ENCODE measurements at places on chromosomes 12 and 14.
A peak's percentile ranks its signal among the peaks of the same experiment; 100 is the strongest.

DNA sequence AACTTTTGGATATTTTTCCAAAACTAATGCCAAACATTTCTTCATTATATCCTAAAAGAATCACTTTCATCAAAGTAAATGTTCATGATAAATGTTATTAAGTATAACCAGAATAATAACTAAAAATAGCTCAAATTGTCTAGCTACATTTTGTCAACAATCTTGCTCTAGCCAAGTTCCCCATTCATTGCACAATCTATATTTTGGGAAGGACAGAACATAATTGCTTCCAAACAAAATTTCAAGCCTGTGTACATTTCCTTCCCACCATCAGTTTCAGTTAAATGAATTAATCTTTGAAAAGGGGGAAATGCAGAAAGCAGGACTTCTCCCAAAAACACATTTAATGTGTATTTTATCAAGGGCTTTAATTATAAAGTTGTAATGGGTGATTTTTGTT, 98.0 kb upstream of the PLEKHG7 start:
- DNase-seq: no peak

DNA sequence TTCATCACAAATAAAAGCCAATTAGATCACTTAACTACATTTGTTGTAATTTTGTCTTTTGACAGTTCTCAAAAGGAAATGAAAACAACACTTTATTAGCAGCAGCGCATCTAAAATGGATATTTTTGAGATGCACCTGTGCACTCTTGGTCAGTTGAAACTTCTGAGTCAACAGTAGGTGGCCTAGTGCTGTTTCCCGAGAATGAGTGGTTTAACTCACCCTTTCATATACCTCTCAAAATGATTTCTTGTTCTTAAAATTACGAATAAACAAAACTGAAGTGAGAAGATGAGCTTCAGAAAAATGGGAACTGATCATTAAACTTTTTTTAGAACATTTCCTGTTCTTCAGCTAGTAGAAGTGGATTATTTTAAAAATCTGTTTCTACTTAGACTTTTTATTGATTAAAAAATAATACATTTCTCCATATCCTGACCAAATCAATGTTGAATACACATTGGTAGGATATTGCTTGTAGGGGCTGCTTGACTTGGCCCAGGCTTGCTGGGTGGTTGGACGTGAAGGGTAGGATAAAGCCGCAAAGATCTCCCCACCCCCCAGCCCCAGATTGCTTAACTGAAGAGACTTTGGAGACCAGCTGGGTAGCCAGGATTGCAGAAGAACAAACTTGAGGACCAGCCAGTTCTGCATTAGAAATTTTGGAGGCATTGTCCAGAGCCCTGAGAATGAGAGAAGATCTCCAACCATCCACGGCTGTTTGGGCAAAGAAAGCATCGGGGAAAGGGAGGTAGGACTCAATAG, 22.3 kb upstream of the STK38L start:
- DNase-seq: no peak

- DNase-seq: no peak
These were observed 277.7 kb downstream of the GXYLT1 start for GRCh38 chr12:41866878-41867430.

DNA sequence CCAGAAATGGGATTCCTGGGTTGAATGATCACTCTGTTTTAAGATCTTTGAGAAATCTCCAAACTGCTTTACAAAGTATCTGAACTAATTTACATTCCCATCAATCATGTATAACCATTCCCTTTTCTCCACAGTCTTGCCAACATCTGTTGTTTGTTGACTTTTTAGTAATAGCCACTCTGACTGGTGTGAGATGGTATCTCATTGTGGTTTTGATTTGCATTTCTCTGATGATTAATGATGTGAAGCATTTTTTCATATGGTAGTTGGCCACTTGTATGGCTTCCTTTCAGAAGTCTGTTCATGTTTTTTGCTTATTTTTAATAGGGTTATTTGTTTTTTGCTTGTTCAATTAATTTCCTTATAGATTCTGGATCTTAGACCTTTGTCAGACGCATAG, 211.8 kb upstream of the AVPR1A start:
- no peak for DNase-seq

DNA sequence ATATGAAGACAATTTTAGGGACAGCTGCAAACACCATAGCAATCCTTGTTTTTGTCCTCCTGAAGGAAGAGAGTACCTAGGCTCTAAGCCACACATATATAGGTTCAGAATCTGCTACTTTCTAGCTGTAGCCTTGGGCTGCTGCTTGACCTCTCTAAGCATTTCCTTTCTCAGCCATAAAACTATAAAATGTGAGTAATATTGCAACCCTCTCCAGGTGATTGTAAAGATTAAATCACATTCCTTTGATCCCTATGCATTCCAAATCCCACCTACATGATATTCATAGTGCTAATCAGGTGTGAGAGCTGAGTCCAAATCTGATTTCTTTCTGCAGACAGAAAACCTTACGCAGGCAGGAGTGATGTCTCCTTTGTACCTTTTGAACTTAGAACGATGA, 913.5 kb downstream of the VRK1 start:
- no peak for DNase-seq

- no peak for DNase-seq
These were observed 47.1 kb downstream of the GIT2 start for GRCh38 chr12:109949089-109949488.

- DNase-seq: no peak
These were observed 11.6 kb upstream of the ACSM4 start for GRCh38 chr12:7292300-7292699.

DNA sequence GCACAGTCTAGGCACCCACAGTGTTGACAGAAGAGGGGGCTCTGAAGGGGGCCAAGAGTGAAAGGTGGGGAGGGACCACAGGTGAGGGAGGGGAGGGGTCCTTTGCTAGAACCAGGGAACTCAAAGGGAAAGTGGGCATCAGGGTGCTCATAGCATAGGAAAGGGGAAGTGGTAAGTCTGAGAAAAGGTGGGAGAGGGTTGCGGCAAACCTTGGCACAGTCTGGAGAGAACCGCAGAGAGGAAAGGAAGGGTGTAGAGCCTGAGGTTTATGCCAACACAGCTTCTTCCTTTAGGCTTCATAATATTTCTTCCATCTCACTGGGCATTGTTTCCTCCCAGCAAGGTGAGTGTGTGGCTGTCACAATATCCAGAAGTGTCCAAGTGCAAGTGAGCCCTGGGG, 11.5 kb upstream of the PLEK2 start:
- DNase-seq: no peak

DNA sequence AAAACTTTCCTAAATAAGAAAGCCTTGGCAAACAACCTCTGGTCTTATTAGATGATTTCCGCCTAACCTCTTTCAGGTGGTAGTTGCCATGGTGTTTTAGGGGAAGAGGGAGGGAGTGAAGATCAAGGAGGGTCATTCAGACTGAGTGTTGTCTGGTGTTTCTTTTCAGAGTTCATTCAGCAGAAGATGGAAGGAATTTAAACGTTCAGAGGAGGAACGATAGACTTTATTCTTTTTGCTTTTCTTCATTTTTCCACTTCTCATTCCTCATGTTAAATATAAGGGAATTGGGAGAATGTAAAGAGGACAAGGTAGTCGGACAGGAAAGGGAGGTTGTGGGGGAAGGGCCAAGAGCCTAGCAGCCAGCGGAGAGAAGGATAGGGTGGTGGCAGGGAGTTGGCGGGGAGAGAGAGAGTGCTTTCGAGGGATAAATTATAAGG, 17.4 kb upstream of the SALL2 start:
- DNase-seq: no peak

DNA sequence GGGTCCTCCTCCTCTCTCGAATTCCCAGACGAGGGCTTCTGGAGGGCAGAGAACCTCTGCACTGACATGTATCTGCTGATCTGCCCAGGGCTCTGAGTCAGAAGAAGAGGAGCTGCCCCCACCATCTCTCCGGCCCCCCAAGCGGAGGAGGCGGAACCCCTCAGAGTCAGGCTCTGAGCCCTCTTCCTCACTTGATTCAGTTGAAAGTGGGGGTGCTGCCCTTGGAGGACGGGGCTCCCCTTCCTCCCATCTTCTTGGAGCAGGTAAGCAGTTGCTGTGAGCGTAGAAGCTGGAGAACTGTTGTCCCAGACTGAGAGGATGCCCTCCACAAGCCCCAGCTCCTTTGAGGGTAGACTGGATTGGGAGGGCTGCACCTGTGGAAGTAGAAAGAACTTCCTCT, 19.8 kb downstream of the PRPF40B start:
- no peak for DNase-seq

- DNase-seq: no peak
These were observed 6.6 kb downstream of the TCL1A start for GRCh38 chr14:95707327-95707726.

GRCh38 chr12:86216591-86216990, 39.6 kb downstream of the MGAT4C start:
- no peak for DNase-seq

GRCh38 chr12:51922762-51923505, 15.6 kb downstream of the ACVRL1 start:
- DNase-seq: peak; percentile 75

GRCh38 chr12:33192226-33192625, 247.4 kb downstream of the SYT10 start:
- no peak for DNase-seq

GRCh38 chr12:89521364-89522223, 3.0 kb downstream of the GALNT4 start:
- no peak for DNase-seq

GRCh38 chr12:5201554-5202218, 158.0 kb downstream of the KCNA5 start:
- DNase-seq: no peak

GRCh38 chr12:53474819-53475218, 22.9 kb downstream of the PCBP2 start:
- DNase-seq: no peak

DNA sequence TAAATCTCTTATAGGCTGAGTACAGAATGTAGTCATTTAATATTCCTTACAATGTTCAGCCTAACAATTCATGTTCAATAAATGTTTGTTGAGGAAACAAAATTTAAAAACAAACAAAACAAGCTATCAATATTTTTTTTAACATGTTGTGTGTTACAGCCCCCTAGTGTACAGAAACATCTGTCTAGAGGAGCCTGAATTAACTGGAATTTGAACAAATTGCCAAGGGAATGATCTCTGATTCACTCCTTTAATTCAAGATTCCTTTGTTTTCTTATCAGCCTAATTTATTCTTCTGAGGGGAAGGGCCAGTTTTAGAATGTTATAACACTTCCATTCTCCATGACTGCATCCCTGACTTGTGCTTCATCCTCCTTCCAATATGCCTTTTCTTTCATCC, 127.2 kb downstream of the CMAS start:
- no peak for DNase-seq

DNA sequence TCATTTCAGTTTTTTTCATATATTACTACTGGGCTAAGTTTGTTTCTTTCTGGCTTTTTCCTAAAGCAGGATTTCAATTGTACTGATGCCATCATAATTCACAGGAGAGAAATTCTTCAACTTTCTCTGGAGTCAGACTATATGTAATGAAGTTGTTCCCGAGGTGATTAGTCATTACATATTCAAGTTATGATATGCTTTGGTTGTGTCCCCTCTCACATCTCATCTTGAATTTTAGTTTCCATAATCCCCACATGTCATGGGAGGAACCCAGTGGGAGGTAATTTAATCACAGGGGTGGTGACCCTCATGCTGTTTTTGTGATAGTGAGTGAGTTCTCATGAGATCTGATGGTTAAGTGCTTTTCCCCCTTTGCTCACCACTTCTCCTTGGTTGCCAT, 227.5 kb upstream of the LRIG3 start:
- no peak for DNase-seq

DNA sequence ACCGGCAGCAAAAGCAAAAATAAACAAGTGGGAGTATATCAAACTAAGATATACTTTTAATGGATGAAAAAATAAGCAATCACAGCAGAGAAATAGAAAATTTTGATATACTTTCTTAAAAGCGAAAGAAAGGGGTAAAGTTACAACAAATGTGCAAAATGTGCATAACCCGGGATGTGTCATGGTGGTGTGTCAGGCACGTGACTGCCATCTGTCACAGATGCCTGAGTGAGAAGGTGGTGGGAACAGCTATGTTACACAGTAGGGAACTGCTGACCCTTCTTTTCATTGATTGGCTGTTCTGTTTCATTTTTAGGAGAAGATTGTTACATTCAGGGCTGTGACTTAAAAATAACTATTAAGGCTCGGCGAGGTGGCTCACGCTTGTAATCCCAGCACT, 168.1 kb upstream of the PELI2 start:
- no peak for DNase-seq

DNA sequence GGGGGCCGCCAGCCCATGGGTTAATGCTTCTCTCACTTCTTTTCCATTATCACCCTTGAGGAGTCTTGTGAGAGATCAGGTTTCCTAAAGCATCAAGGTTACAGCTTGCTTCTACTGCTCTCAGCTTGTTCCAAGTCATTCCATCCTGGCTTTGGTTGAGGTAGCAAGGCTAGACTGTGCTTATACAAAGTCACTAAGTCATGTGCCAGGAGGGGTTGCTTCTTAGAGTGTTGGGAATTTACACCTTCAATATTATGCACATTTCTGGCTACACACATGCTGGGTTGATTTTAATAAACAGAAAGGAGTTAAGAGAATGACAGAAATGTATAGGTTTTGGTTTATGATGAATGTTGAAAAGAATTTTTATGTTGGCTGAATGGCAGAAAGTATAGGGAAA, 21.8 kb downstream of the IFT43 start:
- DNase-seq: no peak

DNA sequence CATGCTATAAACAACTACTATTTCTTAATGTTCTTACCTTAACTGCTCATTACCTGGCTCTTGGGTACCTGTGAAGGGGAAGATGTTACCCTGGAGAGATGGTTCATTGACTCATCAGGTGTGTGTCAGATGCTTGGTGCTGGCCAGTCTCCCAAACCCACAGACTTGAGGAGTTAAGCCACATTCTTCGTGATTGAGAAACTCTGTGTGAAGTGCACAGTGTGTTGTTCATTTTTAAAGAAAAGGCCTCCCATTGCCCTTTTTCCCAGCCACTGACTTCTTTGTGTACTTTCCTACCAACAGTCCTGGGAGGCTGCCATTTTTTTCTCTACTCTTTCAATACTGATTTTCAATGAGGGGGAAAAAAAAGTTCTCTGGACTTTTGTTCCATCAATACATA, 3.2 kb downstream of the MGST1 start:
- DNase-seq: peak; percentile 76

GRCh38 chr14:92103363-92103989, 2.9 kb downstream of the ATXN3 start:
- no peak for DNase-seq

DNA sequence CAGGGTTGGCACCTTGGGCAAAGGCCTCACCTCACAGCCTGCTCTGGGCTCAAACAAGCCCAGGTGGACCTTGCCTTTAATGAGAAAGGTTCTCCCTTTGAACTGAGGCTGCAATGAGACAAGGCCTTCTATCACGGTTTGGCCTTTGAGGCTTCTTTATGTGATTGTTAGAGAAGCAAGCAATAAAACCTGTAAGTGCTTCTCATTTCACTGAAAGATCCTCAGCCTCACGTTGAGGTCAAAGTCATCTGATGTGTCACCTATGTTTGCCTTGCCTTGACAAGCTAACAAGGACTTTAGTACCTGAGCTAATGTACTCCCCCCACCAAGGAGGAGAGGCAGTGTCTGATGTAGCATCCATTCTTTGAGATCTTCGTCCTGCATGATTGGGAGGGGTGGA, 155.9 kb upstream of the RBM19 start:
- DNase-seq: no peak
